ENCODE measurements at places on chromosomes 7 and 10.

GRCh38 chr7:137390076-137390475 is 46.5 kb upstream of the PTN start:
- H3K27me3 ChIP-seq = no peaks in the 10 kb centered on the region
- no peaks in the 10 kb centered on the region for H3K4me1 ChIP-seq
- H3K4me3 ChIP-seq = no peak overlapping the region
- no peaks in the 10 kb centered on the region for H3K36me3 ChIP-seq
- no peak for DNase-seq

GRCh38 chr7:2559283-2559950 is 638 bp downstream of the IQCE start:
- DNase-seq = peak; percentile 68
- H3K4me1 ChIP-seq = peaks cover 24% of the 10 kb centered on the region
- H3K27me3 ChIP-seq = no peaks in the 10 kb centered on the region
- no peaks in the 10 kb centered on the region for H3K36me3 ChIP-seq
- peak overlapping the region; percentile 41 for H3K27ac ChIP-seq
- H3K4me3 ChIP-seq = no peak overlapping the region

DNA sequence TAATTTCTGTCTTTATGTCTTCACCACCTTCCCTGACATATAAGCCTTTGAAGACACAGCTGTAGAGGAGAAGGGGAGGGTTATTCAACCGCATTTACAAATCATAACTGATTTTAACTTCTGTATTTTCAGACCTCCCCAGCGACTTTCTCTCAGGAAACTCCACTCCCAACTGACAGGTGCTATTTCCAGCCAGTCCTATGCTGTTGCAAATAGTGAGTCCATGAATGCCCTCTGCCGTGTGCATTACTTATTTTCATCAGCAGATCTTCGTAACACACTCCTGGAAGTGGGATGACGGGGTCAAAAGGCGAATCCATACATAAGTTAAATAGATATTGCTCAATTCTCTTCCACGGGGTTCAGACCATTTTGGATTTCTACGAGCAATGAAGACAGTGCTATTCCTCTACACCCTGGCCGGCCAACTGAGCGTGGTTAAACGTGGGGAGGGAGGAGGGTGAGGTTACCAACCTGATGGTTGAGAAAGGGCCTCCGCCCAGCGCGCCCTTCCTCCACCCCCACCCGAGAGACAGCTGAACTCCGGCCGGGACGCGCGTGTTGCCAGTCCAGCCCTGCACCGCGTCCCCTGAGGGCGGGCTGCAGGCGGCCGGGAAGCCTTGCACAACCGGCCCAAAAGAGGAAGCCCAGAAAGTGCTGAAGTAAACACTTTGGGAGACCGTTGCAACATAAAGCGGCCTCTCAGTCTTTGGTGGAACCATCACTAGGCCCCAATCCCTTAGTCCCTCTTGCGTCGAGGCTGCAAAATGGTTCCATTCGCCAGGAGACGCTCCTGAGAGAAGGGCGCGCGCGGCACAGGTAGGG is at the start of gene APBB1IP:
TSS of gene APBB1IP (plus strand) at position 705 of the 825 bp plus-strand sequence. CDS start 53,986 bp downstream, outside the sequence.
- H3K4me1 ChIP-seq = peaks cover 52% of the 10 kb centered on the region
- peak within 1 kb of the TSS; percentile 88 for H3K27ac ChIP-seq
- H3K27me3 ChIP-seq = no peaks in the 10 kb centered on the region
- H3K36me3 ChIP-seq = peaks cover 2% of the 10 kb centered on the region
- H3K4me3 ChIP-seq = peak within 1 kb of the TSS; percentile 95

GRCh38 chr7:69173846-69174245 is 424.4 kb upstream of the AUTS2 start:
- no peaks in the 10 kb centered on the region for H3K27me3 ChIP-seq
- no peaks in the 10 kb centered on the region for H3K36me3 ChIP-seq
- no peaks in the 10 kb centered on the region for H3K4me1 ChIP-seq

- H3K36me3 ChIP-seq = no peaks in the 10 kb centered on the region
- no peak overlapping the region for H3K4me3 ChIP-seq
- no peaks in the 10 kb centered on the region for H3K4me1 ChIP-seq
- H3K27me3 ChIP-seq = no peaks in the 10 kb centered on the region
- no peak for DNase-seq
- H3K27ac ChIP-seq = no peak overlapping the region
Observed at GRCh38 chr10:48542471-48543181, 62.2 kb downstream of the ARHGAP22 start.

GRCh38 chr7:119640326-119640725 is 632.6 kb upstream of the KCND2 start:
- DNase-seq = no peak
- no peaks in the 10 kb centered on the region for H3K36me3 ChIP-seq
- no peak overlapping the region for H3K4me3 ChIP-seq
- no peak overlapping the region for H3K27ac ChIP-seq
- H3K4me1 ChIP-seq = no peaks in the 10 kb centered on the region

DNA sequence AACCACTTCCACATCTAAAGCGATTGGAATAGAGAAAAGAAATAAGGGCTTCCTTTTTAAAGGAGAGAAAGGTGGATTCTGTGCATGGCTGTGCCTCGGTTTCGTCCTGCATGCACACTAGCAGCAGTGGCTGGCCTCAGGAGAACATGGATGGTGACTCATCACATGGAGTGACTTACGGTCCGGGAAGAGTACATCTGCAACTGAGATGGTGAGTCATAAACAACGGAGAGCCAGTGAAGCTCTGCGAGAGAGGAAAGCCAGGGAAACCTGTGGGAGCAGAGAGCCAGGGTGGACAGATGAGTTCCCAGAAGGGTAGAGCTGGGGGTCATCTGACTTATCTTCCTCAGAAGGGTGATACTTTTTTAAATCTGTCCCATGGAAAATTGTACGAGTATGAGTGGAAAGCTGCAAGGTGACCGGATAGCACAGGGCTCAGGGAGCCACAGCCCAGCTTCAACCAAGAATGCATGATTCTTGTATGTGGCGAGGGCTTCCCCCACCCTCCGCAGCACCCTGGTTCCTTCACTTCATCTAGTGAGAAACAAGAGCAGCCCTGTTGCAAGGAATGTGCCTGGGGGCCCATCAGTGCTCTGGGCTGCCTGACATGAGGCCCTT is 259.1 kb downstream of the KLF6 start:
- no peak overlapping the region for H3K27ac ChIP-seq
- no peak overlapping the region for H3K4me3 ChIP-seq
- no peak for DNase-seq

DNA sequence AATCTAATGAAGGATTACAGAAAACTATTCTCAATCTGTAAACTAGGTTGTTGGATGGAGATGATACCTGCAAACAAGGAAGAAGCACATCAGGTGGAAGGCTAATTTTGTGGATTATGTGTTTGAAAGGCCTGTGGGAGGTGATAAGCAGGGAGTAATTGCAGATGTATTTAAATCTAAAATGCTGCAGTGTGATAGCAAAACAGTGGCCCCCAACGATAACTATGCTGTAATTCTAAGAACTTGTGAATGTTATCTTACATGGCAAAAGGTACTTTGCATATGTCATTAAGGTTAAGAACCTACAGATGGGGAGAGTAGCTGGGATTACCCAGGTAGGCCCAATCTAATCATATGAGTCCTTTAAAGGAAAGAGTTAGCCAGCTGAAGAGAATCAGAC is 164.5 kb upstream of the AHR start:
- H3K27ac ChIP-seq = no peak overlapping the region
- no peak for DNase-seq
- H3K36me3 ChIP-seq = no peaks in the 10 kb centered on the region
- no peaks in the 10 kb centered on the region for H3K27me3 ChIP-seq
- no peak overlapping the region for H3K4me3 ChIP-seq
- peaks cover 26% of the 10 kb centered on the region for H3K4me1 ChIP-seq

All from CD4-positive, CD25-positive, alpha-beta regulatory T cell (primary cell).